ENCODE measurements at places on chromosomes 5 and 9. TPM values are rescaled to one million over a fixed set of nuclear protein-coding genes. Genes with fewer than 3 reads are reported as not detected.

RPP25L gene
- total RNA-seq = 46.7 TPM

RBM18 gene
- total RNA-seq = 12.8 TPM

STRBP gene
- total RNA-seq = 16.4 TPM

PRSS3 gene
- total RNA-seq = 9.9 TPM
